Head of caudate nucleus (tissue), 42 donors: ENCODE measurements at places on chromosomes 6 and 20.

- no peak for DNase-seq
Measured at GRCh38 chr20:51752343-51752951, 15.7 kb downstream of the ATP9A start.

- no peak for DNase-seq
Measured at GRCh38 chr6:89302195-89302770, 12.8 kb downstream of the GABRR2 start.

DNA sequence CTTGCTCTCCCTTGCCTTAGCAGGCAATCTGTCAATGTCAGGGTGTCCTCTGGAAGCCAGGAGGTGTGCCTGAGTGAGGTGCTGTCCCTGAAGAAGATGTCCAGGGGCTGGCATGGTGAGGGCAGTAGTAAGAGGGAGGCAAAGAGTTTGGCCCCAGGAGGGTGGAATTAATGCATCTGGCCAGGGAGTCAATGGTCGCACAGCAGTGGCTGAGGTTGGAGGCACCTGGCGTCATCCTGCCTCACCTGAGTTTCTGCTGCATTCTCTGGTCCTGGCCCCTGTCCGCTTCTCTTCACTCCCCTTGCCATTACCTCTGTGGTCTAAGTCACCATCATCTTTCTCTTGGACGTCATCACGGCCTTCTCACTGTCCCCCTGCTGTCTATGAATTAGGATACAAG lies 206.6 kb downstream of the ZMYND8 start:
- DNase-seq: no peak

- no peak for DNase-seq
Measured at GRCh38 chr6:97110149-97110548, 172.9 kb downstream of the MMS22L start.

- no peak for DNase-seq
Measured at GRCh38 chr6:150353445-150353844, 15.4 kb upstream of the IYD start.

- DNase-seq: no peak
Measured at GRCh38 chr6:88251301-88251700, 85.2 kb upstream of the CNR1 start.
